Hematopoietic multipotent progenitor cell treated with erythropoietin and hydrocortisone succinate and interleukin-3 and kit ligand, for 15 days (in vitro differentiated cells): ENCODE measurements at places on chromosomes 5 and 9.

DNA sequence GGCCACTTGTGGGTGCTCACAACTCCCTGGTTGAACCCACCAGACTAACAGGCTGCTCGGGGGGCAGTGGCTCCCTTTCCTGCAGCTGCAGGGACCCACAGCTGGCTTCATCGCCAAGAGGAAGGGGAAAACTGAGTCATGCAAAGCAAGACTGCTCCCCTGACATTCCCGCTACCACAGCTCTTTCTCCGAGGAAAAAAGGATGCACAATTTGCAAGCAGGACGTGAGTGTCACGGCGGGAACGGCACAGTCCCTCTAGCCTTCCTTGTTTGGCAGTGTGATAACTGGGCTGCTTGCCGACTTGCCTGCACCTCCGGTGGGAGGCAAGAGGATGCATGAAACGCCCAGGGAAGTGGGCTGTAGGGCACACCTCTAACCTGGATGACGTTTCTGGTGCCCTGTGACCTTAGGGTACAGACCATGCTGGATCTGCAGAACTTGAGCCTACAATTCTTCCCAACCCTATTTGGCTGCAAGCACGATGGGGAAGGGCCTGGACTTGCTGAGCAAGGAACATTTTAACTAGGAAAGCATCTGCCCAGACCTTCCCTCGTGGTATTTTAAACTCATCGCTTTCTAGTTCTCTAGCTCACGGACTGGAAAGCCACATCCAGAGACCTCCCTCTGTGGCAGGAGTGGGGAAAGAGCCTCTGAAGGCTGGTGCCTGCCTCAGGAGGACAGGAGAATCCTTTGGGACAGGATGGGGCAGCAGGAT is 7.8 kb downstream of the SH3PXD2B start:
- DNase-seq: no peak

GRCh38 chr5:80072103-80073073 is 37.2 kb downstream of the THBS4 start:
- DNase-seq: no peak

GRCh38 chr5:180988592-180988991 is at the start of gene BTNL3:
Gene BTNL3 (plus strand): TSS chr5:180988846. CDS start chr5:180989029, 183 bp downstream.
- DNase-seq: no peak

- DNase-seq: no peak
Measured at GRCh38 chr5:139812836-139813805, 17.5 kb downstream of the PSD2 start.

- DNase-seq: no peak
Measured at GRCh38 chr9:22244139-22245011, 202.2 kb upstream of the DMRTA1 start.

- no peak for DNase-seq
Measured at GRCh38 chr5:90020575-90021538, 388.7 kb downstream of the CETN3 start.

- DNase-seq: no peak
Measured at GRCh38 chr5:87924436-87924835, 344.2 kb downstream of the TMEM161B start.

DNA sequence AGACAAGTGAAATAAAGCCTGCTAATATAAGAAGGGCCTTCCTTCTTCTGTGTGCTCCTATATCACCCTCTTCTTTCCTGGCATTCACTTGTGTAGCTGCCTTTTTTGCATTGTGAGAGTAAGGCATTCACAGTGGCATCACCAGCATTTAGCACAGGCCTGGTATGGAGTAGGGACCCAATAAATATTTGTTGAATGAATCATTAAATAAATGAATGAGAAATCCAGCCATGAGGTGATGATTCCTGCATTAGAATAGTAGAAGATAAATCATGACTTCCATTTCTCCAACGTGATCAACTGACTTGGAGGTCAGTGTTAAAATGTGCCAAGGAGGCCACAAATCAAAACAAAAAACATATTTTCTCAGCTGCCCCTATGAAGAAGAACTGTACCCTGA is 3.9 kb downstream of the PLPPR1 start:
- DNase-seq: no peak

- no peak for DNase-seq
Measured at GRCh38 chr9:25684321-25684720, 6.1 kb upstream of the TUSC1 start.

DNA sequence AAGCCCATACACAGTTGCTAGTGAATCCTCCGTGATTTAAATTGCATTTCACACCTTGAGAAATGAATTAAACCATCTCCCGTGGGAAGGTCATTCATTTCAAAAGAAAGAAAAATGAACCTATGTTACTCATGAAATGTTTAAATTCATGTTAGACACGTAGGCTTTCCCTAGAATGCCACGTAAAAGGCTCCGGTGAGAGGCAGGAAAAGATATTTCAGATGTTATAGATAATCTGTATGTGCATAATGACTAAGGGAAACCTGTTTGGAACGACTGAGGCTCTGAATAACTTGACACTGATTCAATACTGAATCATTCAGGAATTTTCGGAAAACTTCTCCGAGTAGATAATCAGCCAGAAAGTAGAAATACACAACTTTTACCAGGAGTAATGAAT is 134.3 kb upstream of the ICE1 start:
- no peak for DNase-seq

GRCh38 chr5:39137819-39138451 is 63.7 kb upstream of the RICTOR start:
- DNase-seq: no peak

GRCh38 chr9:104911032-104911607 is 16.8 kb downstream of the ABCA1 start:
- DNase-seq: no peak

GRCh38 chr9:135476561-135477355 is 2.8 kb upstream of the PPP1R26 start:
- DNase-seq: no peak

- no peak for DNase-seq
Measured at GRCh38 chr5:68033961-68034571, 181.5 kb upstream of the PIK3R1 start.

GRCh38 chr5:994821-995220 is 13.8 kb upstream of the NKD2 start:
- no peak for DNase-seq

DNA sequence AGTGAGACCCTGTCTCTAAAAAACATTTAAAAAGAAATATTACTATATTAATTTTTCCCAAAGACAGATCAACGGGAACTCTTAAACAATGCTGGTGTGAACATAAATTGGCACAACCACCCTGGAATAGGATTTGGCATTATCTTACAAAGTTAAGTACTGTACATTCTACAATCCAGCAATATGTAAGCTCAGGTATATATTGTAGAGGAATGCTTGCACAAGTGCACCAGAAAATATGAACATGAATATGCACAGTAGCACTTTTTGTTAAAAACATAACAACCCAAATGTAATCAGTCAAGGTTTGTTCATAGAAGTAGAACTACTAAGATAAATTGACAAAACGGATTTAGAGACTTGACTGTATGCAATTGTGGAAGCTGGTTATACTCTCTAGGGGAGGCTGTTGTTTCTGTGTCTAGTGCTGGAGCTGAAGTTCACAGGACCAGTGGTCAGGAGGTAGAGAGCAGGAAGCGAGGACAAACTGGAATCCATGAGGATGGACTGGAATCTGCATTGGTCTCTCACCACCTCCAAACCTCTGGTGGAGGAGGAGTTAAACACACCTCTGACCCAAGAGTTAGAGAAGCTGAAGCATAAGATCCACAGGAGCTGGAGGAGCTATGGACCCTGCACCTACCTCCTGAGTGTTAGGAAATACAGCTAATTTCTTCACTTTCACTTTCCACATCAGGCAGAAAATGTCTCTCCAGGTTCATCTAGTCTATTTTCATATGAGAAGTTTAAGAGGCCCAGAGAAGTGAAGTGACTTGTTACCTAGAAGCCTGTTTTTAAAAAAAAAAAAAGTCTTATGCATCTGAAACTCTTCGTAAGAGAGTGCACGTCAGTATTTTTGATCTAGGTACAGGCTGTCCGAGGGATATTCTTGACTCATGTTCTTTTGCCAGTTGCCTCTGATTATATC is 20.3 kb upstream of the RIC1 start:
- no peak for DNase-seq

GRCh38 chr9:551986-552929 is 289.2 kb upstream of the DMRT1 start:
- DNase-seq: no peak

- DNase-seq: no peak
Measured at GRCh38 chr9:135488527-135488926, 8.9 kb downstream of the PPP1R26 start.

DNA sequence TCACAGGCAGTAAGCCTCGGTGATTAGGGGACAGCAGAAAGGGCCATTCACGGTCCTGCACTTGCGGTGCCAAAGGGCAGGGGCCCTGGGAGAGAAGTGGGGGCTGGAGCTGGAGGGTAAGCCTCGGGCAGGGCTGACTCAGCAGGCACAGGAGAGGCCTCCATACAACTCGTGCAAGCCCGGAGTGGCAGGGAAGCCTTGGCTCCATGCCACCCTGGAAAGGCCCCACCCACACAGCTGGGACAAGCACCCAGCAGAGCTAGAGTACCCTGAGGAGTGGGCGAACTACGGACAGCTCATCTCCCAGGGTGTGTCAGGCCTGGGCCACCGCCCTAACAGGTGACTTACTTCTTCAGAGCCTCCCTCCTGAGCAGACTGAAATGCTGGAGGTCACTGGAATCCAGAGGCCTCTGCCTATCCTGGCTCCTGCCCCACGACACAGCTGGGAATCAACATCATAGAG is 5.6 kb upstream of the CAMK2A start:
- no peak for DNase-seq

DNA sequence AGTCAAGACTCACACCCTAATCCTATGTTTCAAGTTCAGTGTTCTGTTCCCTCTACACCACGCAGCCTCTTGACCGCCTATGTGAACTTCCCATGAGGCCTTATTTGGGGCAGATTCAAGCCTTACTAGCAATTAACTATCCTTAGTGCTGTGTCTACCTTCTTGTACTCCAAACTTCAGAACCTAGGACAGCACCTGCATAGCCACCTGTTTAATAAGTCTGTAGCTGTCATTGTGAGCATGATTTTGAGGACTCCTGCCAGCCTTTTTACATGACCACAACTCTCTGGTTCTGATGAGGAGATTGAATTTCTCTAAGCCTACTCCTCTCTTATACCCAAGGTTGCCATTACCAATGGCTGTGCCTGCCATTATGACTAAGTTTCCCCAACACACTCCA is 50.8 kb upstream of the PCSK1 start:
- no peak for DNase-seq

GRCh38 chr9:129879103-129879699 is 43.9 kb downstream of the USP20 start:
- peak; percentile 95 for DNase-seq

- no peak for DNase-seq
Measured at GRCh38 chr5:44385291-44385900, 3.8 kb downstream of the FGF10 start.

GRCh38 chr5:33369485-33370465 is 71.0 kb upstream of the TARS1 start:
- no peak for DNase-seq

DNA sequence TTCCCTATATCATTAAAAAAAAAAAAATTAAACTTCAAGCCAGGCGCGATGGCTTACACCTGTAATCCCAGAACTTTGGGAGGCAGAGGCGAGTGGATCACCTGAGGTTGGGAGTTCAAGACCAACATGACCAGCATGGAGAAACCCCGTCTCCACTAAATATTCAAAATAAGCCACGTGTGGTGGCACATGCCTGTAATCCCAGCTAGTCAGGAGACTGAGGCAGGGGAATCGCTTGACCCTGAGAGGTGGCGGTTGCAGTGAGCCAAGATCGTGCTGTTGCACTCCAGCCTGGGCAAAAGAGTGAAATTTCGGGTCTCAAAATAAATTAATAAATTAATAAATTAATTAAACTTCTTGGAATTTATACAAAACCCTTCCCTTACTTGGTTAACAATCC is 358.6 kb upstream of the CDH9 start:
- no peak for DNase-seq

GRCh38 chr9:34362614-34363214 is 14.0 kb downstream of the MYORG start:
- DNase-seq: no peak

GRCh38 chr5:99141534-99142128 is 212.8 kb upstream of the CHD1 start:
- DNase-seq: no peak

DNA sequence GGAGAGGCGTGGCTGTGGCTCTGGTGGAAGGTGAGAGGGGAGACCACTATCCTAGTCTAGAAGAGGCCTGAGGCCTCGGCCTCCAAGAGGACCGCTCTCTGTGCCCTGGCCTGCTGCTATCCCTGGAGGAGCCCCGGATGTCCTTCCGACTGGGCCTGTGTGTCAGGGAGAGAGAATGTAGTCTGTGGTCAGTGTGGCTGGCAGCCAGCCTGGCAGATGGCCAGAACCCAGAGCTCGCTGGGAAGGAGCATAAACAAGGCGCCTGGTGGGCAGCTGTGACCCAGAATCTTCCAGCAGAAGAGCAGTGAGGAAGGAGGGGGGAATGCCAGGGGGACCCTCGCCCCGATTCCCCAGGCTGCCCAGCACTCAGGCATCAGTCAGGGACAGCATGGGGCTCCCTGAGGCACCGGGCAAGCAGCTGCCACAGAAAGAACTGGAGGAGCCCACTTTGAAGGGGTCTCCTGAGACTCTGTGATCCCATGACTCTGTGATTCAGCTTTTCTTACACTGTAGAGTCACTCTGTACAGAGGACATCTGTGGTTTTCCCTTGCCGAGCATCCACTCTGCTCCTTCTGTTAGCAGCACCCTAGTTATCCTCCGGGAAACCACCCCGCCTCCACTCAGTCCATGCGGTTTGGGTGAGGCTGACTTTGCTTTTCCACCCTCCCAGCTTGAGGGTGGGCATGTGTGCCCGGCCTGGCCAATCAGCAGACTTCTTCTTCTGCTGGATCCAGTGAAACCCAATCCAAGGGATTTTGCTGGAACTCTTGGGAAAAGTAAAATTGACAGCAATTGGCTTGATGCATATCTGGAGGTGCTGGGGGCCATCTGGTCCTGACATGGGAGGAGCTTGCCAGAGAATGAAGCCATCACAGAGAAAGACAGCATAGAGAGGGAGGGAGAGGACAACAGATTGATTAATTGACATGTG is 46.2 kb upstream of the PWWP2A start:
- DNase-seq: no peak

DNA sequence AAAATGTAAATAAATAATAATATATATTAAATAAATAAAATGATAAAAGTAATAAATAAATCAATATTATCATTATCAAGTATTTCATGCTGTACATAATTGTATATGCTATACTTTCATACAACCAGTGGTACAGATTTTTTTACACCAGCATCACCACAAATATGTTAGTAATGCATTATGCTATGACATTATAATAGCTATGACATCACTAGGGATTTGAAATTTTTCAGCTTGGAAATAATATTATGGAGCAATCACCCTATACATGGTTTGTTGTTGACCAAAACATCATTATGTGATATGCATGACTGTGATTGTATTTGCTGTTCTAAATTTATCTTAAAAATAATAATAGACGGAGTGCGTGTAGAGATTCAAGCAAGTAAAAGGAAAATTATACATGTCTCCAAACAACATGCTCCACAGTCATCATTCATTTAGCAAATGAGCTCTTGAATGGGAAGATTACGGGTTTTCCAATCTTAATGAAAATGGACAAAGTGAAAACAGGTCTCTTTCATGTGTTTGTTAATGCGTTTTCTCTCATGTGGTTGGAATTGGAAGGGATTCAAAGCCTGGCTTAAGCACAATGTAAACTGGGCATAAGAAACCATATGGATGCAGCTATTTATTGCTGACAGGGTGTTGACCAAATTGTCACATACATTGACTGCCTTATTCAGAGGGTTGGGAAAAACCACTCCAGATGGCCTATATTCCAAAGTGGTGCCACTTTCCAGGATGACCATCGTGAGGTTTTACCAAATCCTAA is 643.0 kb upstream of the RGMB start:
- DNase-seq: no peak

- no peak for DNase-seq
Measured at GRCh38 chr5:138032028-138032571, 779 bp downstream of the FAM13B start.
